Smooth muscle cell of the brain vasculature (primary cell): ENCODE measurements at places on chromosomes 12 and 14.

- no peak for DNase-seq
These were observed 75.7 kb upstream of the TBX3 start for GRCh38 chr12:114759635-114760034.

- peak; percentile 18 for DNase-seq
These were observed 3.6 kb downstream of the CFAP73 start for GRCh38 chr12:113152835-113153814.

- DNase-seq, result peak; percentile 41
These were observed at the start of gene CAMKK2 for GRCh38 chr12:121296618-121297434. CAMKK2 (minus strand) TSS chr12:121296709; CDS start chr12:121274526, 22,183 bp downstream.

DNA sequence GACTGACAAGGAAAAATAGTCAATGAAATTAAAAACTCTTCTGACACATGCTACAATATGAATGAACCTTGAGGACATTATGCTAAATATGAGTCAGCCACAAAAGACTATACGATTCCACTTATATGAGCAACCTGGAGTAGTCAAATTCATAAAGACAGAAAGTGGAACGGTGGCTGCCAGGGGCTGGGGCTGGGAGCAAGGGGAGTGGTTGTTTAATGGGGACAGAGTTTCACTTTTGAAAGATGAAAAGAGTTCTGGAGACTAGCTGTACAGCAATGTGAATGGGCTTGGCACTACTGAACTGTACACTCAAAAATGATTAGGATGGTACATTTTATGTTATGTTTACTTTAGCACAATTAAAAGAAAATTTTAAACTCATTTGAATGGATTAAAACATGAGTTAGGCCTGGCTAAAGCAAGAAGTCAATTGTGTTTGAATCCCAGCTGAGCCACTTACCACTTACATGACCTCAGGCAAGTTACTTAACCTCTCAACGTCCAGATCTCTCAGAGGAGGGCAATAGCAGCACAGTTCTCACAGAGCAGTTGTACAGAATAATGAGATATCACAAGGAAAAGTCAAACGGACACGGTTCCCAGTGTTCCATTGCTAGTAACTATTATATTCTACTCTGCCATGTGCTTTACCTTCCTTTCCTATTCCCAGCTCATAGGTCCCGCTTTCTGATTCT, 102.5 kb downstream of the SPTSSA start:
- no peak for DNase-seq

GRCh38 chr14:105151084-105151837, 17.3 kb downstream of the JAG2 start:
- DNase-seq, result no peak

DNA sequence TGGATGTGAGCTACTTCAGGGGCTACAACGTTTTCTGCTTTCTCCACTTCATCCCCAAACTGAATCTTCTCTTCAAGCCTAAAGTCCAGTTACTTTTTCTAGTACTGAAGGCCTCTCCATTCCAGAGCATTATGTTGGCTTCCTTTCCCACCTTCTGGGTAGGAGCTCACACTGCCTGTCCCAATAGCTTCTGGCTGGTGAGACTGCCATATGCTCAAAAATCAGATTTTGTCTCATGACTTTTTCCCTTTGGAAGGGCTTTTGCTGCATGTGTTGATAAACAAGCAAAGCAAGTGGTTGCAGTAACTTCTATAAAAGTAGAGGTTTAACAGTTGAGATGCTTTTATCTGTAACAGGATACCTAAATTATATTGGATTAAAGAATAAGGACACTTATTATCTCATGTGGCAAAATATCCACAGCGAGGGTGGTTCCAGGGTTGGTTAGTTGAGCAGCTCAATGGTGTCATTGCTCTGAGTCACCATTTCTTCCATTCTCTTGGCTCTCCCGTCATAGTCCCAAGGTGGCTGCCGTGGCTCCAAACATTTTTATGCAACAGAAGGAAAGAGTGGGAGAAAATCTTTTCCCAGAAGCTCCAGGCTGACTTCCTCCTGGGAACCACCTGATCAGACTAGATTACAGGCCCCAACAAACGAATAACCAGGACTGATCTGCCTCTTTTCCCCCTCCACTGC, 15.1 kb upstream of the PPFIBP1 start:
- no peak for DNase-seq

DNA sequence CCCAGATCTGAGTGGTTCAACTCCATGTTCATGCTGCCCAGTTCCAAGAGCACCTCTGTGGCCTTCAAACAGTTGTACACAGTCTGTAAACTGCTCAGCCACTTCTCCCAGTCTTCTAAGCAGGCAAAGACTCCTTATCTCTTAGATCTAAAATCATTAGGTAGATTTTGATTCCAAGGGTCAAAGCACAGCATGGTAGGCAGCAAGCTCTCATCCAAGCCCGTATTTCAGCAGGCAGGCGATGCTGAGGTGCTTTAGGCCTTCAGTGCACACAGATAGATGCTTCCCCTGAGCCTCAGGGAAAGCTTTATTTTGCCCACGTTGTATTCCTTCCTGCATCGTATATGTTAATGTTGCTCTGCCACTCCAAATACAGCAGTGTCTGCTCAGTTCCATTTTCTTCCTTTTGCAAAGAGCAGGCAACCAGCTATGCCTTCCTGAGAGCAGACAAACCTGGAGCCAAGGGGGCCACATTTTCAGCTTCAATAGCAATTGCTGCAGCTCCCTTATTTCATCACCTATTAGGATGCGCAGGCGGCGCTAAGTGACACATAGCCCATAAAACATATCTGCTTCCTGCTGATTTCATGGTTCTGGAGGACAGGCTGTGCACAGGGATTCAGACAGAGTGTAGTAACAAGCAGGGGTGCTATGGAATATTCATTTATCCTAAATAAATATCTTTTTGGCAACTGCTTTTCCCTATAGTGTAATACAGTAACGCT, 67.5 kb downstream of the ETV6 start:
- no peak for DNase-seq

DNA sequence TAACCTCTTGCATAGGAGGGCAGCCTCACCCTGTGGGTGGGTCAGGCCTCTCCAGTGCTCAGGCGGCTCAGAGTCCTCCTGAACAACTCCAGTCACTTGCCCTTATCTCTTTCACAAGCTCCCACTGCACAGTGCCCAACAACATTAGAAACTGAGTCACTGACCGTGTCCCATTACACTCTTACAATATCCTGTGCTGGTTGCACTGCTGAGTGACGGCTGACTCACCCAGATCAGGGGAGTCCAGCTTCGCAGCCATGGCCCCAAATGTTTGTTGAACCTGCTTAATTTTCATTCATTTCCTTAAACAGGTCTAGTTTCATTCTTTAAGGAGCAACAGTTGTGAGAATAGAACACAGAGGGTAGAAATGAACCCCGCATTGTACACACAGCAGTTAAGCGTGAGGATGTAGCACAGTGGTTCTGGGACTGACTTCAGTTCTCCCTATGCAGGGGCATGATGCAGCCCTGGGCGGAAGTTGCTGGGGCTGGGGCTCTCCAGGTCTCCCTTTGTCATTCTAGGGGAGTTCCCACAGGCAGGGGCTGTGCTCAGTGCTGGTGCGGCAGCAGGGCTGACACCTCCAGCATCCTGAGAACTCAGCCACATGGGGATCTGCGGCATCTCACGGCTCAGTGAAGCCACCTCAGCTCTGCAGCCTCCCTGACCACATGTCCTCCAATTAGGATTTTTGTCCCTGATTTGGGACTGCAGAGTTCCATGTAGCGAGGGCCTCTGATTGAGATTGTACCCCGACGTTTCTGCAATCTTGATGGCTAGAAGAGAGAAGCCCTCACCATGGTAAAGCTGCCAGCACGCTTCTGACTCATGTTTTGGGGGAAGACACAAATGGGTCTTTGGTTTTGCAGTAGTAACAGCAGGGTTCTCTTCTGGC, 16.1 kb downstream of the GPR68 start:
- no peak for DNase-seq

- no peak for DNase-seq
These were observed 4.5 kb downstream of the LHX5 start for GRCh38 chr12:113467142-113467501.

DNA sequence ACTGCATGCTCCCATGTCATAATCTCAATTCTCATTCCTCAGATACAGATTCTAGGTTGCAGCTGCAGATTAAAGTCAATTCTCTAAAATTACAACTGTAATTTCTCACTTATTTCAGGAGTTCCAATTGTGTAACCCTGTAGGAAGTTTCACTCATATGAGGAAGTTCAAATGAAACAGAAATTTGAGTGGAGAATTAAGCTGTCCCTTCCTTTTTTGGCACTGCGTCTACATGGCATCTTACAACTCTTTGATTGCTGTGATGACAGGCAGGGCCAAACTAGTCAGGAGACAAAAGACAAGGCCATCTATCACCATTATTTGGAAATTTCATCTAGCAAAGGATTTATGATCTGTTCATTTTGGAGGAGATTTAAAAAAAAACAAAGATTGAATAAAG, 13.3 kb upstream of the GRIP1 start:
- DNase-seq, result no peak

DNA sequence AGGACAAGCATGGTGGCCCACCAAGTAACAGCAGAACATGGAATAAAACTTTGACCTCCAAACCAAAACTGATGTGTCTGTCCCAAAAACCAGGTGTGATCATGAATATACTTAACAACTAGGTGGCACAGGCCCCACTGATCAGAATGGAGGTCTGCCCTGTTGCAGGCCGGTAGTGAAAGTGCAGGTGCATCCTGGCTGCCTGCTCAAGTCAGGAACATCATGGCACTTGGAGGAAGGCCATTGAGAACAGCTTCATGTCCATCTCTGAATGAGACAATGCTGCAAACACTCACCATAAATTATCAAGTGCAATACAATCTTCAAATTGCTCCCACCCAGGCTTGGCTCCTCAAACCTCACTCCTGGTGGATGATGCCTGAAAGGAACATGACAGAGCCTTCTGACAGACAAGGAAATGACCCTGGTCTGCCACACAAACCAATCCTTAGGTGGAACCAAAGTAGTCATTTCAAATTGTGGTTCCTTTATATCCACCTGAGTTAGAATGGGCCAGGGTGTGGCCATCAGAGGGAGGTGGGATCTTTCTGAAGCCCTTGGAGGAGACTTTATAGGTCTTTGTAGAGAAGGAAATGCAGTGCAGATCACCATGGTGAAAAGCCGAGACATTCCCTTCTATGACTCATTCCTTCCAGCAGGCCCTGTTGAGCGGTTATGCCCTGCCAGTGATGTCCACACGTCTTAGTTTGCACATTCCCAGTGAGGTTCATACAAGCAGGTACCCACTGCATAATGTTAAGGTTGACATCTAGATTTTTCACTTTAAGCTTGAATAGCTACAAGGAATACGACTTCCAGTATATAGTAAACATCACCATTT, 36.0 kb downstream of the EGLN3 start:
- DNase-seq, result peak; percentile 7

DNA sequence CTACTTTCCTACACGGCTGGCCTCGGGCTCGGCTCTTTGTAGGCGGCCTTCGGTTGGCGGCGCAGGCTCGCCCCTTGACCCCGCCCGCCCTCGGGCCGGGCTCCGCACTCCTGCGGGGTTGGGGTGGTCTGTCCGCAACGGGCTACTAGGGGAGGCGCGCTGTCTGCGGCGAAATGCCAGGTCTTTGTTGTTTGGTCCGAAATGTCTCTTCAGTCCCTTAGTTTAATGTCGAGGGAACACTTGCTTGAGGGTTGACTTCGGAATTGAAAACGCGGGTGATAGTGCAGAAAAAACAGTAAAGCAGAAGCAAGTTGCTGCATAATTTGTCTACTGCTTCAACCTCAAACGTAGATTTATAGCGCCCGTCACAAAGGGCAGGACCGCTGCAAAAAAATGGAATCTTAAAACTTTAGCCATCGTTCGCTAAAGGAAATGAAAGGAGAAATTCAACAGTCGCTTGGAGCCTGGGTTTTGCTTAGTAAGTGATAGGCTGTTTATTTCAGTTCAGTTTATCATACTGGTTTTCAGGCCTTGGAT, 390 bp downstream of the JKAMP start:
- DNase-seq, result no peak
